Activated naive CD4-positive, alpha-beta T cell treated with anti-CD3 and anti-CD28 coated beads, Interleukin-2, amount 50 U/mL, for 72 hours (primary cell): ENCODE measurements at places on chromosomes 13 and 19.

GRCh38 chr13:67232384-67232783, 2.2 kb upstream of the PCDH9 start:
- DNase-seq, result no peak

DNA sequence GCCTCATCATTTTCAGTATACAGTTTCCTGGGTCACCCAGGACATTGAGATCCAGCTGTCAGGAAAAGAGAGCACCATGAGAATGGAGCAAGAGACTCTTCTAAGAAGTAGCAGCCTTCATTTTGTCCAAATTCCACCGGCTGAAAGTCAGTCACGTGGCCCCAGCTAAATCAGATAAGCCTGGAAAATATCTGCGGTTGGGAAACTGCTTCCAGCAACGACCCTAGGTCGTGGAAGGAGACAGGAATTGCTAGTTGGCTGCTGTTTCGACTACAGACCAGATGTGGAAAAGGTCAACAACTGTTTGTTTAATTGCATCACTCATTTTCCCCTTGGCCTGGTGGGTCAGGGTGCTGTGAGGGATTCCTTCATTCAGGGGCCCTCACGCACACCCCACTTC, 107.0 kb downstream of the ZNF536 start:
- DNase-seq, result no peak

- DNase-seq, result no peak
These were observed 65.3 kb upstream of the MCF2L start for GRCh38 chr13:112903606-112904195.

- DNase-seq, result no peak
These were observed 166.9 kb downstream of the DLEU7 start for GRCh38 chr13:50676602-50677001.

GRCh38 chr19:21084343-21084742, 2.3 kb downstream of the ZNF714 start:
- DNase-seq, result no peak

- DNase-seq, result no peak
These were observed 6.4 kb upstream of the SHISA7 start for GRCh38 chr19:55449469-55449868.
